ENCODE measurements at places on chromosomes 11 and 22.

GRCh38 chr11:104001561-104002056, 34.8 kb upstream of the DDI1 start:
- no peak for DNase-seq

GRCh38 chr11:26708736-26709456, 13.0 kb downstream of the SLC5A12 start:
- no peak for DNase-seq

DNA sequence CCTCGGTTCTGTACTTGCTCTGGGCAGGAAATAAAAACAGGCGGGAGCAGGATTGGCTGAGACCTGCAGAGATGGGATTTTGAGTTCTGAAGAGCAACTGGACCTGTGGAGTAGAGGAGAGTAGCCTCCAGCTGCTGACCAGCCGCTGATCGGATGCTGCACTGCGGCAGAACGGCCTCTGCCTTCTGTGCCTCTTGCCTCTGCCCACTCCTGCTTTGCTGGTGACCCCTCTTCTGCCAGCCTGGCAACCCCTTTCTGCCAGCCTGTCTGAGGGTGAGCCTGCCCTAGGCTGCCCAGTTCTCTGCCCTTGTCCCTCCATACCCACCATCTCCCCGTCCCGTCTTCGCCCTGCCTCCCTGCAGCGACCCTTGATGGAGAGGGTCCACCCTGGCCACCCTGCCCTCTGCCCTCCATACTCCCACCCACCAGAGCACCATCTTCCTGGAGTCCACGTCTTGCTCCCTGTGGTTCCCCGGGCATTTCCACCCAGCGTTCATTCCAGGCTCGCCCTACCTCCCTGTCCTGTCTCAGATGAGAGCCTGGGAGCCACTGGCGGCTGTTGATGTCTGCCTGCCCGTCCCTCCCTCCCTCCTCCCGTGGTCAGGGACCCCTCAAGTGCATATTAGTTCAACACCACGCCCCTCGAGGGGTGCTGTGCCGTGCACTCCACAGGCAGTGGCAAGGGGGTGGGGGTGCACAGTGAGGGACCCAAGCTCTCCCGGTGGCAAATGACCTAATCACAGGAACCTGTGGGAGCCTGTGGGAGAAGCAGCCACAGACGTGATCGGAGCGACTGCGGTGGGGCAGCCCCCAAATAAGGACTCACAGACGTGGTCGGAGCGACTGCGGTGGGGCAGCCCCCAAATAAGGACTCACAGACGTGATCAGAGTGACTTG, 863.3 kb downstream of the TBC1D22A start:
- no peak for DNase-seq

DNA sequence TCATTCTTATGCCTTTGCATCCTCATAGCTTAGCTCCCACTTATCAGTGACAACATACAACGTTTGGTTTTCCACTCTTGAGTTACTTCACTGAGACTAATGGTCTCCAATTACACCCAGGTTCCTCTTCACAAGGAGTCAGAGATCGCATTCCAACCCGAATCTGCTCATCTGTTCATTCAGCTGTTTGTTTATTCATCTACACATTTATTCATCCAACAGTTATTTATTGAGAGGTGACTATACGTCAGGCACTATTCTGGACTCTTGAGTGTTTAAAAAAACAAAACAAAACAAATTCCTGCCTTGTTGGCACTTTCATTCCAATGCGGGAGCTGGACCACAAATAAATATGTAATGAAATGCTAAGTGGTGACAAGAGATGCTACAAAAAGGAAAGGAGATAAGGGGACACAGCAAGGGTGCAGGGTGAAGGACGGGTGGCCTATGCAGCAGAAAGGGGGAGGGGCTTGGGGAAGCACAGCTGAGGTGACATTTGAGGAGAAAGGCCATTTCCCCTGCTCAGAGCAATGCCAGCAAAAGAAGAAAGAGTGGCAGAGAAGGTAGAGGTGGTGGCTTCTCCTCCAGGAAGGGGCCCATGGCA, 393.8 kb upstream of the SYN3 start:
- peak; percentile 64 for DNase-seq

- no peak for DNase-seq
These were observed 130.1 kb upstream of the ZC3H12C start for GRCh38 chr11:109963101-109963500.

DNA sequence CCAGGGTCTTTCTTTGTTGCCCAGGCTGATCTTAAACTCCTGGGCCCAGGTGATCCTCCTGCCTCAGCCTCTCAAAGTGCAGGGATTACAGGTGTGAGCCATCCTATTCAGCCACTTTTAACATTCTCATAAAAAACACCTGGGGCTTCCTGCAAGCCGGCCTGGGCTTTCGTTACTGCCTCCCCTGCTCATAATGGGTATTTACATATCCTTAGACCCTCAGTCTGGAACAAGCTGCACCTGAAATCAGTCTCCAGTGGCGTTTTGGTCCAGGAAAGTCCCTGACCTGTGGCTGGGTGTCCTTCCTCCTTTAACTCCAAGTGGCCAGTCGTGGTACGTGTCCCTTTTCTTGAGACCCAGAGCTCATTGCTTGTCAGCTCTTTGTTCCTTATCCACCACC, 320.7 kb downstream of the TMEM135 start:
- DNase-seq = no peak

- DNase-seq = peak; percentile 48
These were observed 6.5 kb downstream of the MSANTD2 start for GRCh38 chr11:124793466-124794278.

GRCh38 chr11:2417856-2418692, 17.5 kb downstream of the TSSC4 start:
- DNase-seq = no peak

DNA sequence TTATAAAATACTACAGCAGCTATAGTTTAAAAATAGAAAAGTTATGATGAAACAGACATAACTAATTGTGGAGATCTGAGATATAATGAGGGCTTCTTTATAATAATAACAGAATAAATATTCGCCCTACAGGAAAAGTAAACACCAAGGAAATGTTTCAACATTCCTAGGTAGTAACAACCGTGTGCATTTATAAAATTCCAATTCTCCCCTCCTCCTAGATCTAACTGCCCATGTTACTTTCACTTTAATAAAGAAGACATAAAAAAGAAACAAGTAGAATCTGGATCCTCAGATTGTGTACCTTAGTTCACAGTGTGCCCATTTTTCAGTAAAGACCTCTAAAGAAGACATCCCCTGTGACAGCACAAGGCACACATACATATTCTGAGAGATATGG, 57.8 kb upstream of the MN1 start:
- DNase-seq = no peak

DNA sequence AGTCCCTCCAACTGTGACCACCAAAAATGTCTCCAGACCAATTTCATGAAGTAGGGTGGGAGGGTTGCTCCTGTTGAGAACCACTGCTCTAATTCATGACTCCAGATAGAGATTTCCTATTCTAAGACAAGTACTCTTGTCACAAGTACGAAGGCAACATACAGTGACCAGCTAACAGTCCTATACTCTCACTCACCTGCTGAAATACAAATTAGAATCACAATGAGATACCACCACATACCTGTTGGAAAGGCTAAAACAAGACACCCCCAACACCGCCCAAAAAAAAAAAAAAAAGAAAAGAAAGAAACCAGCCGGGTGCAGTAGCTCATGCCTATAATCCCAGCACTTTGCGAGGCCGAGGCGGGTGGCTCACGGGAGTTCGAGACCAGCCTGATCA, 310.5 kb downstream of the SWAP70 start:
- DNase-seq = no peak

- no peak for DNase-seq
These were observed at the start of gene C11orf87 for GRCh38 chr11:109421981-109422869. TSS of gene C11orf87 (plus strand) at chr11:109422190. CDS start at chr11:109423634, 1,444 bp downstream.

- no peak for DNase-seq
These were observed 61.7 kb downstream of the PRDM11 start for GRCh38 chr11:45208135-45208534.
